Head of caudate nucleus (tissue), 42 donors: ENCODE measurements at places on chromosomes 5 and 9.

DNA sequence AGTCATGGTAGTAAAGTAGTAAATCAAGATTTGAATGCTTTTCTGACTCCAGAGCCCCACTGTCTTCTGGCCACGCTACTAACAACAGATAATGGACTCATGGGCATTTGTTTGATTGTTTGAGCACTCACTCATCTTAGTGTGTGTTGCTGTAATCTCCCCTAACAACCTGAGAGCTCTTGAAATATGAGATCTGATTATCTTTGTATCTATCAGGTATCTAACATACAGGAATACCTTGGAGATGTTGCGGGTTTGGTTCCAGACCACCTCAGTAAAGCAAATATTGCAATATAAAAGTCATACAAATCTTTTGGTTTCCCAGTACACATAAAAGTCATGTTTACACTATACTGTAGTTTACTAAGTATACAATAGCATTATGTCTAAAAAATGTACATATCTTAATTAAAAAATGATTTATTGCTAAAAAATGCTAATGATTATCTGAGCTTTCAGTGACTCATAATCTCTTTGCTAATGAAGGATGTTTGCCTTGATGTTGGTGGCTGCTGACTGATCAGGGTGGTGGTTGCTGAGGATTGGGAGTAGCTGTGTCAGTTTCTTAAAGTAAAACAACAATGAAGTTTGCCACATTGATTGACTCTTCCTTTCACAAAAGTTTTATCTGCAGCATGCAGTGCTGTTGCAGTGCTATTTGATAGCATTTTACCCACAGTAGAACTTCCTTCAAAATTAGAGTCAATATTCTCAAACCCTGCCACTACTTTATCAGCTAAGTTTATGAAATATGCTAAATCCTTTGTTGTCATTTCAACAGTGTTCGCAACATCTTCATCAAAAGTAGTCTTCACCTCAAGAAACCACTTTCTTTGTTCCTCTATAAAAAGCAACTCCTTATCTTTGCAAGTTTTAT is 92.2 kb downstream of the ZNF462 start:
- no peak for DNase-seq

DNA sequence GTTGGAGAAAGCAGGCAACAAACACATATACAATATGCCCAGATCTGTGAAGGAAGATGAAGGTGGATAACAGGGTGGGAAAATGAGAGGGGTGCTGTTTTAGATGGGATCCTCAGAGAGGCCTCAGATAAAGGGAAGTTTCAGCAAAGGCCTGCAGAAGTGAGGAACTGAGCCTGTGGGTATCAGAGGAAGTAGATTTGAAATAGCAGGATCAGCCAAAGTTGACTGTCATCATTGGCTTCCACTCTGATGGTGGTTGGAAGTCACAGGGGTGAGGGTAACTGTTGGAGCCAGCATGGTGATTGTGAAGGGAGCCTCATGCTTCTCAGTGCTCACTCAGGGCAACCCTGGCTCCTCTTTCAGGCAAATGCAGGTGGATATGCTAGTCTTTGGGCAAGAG is 607.2 kb upstream of the CLINT1 start:
- no peak for DNase-seq

DNA sequence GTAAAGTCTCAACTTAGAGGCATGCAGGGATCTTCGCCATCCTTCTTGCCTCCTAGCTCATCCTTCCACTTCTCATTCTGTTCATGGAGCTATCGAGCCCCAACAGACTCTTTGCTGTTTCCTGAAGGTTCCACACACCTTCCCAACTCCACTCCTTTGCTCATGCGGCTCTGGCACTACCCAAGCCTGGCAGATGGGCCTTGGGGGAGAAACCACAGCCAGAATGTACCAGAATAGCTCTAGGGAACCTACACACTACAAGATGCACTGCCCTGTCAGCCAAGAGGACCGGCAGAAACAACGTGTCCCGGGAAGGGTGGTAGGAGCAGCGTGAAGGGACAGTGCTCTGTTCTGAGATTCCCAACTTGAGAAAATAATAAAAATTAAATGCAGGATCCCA is 178.9 kb downstream of the GABBR2 start:
- no peak for DNase-seq

DNA sequence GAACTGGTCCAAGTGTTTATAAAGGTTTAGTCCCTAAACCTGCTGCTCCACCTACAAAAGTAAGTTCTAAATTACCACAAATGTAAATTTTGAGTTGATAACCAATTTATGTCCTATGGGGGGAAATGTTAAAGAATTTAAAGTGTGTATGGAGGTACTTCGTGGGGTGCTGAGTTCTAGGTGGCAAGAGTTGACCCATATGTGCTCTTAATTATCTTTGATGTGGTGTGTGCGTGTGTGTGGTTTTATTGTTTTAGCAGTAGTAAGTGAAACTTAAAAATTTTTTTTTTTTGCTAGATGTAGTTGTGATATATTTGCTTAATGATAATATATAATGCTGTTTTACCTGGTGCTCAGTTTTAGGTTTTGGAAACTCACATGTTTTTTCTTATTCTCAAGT is 72.6 kb downstream of the GPBP1 start:
- DNase-seq = no peak

- no peak for DNase-seq
Measured at GRCh38 chr5:140325486-140325885, 20.9 kb downstream of the HBEGF start.
